ENCODE measurements at places on chromosomes 16 and 17.

DNA sequence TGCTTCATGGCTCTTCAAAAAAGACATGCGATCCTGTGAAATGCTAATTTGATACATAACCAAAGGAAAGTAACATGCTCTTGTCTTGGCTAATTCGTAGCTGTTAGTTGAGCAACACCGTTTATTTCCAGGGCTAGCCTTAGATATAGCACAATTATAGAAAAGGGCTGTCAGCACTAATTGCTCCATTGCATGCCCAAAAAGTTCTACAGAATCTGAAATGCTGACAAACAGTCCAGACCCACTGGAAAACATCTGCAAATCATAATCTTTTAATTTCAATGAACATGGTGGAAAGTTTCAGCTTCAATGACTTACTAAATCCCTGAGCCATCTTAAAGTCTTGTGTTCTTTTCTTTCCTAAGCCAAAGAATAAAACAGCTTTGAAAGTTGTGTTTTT, 42.9 kb upstream of the NUDT7 start:
- DNase-seq, result no peak

DNA sequence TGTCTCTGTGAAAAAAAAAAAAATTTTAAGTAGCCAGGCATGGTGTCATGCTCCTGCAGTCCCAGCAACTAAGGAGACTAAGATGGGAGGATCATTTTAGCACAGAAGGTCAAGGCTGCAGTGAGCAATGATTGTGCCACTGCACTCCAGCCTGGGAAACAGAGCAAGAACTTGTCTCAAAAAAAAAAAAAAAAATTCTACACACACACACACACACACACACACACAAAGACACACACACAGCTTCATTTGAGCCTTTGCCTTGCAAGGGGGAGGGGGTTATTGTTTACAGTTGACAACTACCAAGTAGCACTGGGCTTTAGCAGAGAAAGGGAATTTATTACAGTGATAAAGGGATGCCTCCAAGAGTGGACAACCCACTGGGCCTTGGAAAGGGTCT, 4.9 kb upstream of the POLR3E start:
- DNase-seq, result no peak

DNA sequence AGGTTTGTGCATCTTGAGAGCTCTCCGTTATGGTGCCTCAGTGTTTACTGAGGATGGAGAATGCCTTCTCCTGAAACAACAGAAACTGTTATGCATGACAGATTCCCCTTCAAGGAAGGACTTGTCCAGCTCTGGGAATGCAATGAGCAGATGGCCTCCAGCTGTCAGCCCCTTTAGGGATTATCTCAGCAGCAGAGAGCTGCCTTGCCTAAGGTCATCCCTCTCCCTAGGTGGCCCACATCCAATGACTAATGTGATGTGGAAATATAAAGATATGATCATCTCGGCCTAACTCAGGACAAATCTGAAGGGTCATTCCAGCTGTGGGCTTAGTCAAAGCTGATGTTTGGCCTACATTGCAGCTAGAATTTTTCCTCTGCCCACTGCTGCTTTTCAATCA, 214.3 kb upstream of the N4BP1 start:
- DNase-seq, result no peak

- DNase-seq, result no peak
Observed at GRCh38 chr16:85520853-85521521, 92.1 kb upstream of the GSE1 start.

DNA sequence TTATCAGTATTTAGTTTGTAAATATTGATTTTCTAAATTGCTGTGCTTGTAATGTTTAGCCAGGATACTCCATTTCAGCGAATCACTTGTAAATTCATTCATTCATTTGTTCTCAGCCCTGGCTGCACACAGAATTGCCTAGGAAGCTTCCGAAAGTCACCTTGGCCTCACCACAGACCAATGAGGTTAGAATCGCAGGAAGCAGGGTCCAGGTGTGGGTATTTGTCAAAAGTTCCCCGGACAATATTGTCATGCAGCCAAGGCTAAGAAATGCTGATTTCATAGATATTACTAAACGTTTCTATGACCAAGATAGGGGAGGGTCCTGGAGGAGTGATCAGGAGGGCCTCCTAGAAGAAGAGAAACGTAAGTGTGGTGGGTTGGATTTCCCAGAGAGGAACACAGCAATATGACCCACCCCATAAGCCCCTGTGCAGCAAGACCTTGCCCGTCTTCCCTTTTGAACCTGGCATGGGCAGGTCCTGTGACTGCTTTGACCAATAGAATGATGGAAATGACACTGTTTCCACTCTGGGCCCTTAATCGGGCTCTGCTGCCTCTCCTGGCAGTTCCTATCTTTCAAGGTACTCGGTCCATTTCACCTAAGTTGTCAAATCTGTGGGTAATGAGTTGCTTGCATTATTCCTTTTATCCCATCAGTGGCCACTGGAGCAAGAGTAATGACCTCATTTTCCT, 238.7 kb downstream of the FOXL1 start:
- DNase-seq, result no peak

DNA sequence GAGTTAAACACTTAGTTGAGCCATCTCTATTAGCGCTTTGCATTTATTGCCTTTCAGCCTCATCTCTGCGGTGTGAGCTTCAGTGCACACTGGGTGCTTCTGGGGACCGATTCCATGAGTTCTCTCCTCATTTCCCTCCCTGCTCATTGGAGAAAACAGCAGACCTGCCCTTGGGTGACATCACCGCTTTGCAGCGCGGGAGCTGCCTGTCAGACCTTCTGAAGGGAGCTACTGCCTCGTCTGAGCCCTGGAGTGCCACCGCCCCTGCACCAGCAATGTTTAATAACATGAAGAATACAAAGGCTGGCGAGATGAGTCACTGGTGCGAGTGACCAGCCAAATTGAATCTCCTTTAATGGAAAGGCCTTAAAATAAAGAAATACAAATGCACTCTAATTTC, 30.2 kb upstream of the CPPED1 start:
- no peak for DNase-seq

- no peak for DNase-seq
Observed at GRCh38 chr17:39563476-39563875, 44.2 kb downstream of the NEUROD2 start.

- DNase-seq, result no peak
Observed at GRCh38 chr16:21622545-21622944, 23.2 kb downstream of the METTL9 start.

- no peak for DNase-seq
Observed at GRCh38 chr17:56934280-56934679, 20.4 kb upstream of the TRIM25 start.

- DNase-seq, result no peak
Observed at GRCh38 chr16:88792668-88793250, 7.7 kb upstream of the PIEZO1 start.

DNA sequence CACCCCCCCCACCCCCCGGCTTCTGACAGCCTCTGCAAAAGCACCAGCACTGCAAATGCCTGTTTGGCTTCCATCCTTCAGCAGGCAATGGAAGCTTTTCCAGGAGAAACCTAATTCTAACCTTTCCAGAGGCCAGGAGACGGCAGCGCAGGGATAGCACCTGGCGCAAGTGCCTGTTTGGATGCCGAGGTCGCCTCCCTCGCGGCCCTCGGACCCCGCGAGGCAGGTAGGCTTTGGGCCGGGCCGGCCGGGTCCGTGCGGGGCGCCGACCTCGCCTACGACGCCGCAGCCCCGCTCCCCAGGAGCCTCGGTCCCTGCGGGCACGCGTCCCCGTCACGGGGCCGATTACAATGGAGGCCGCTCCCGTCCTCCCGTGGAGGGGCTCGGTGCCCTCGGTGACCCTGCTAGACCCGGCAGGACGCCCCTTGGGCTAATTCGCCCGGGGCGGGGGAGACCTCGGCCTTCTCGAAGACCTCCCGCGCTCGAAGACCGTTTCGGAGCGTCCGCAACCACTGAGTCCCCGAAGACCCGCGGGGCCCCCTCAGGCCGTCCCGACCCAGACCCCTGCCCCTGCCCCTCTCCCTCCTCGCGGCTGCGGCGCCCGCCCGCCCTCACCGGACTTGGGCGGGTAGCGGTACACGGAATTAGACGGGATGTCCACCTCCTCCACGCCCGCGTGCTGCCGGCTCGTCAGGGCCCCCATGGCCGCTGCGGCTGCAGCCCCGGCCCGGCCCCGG, 587 bp downstream of the RNF157 start:
- peak; percentile 64 for DNase-seq

DNA sequence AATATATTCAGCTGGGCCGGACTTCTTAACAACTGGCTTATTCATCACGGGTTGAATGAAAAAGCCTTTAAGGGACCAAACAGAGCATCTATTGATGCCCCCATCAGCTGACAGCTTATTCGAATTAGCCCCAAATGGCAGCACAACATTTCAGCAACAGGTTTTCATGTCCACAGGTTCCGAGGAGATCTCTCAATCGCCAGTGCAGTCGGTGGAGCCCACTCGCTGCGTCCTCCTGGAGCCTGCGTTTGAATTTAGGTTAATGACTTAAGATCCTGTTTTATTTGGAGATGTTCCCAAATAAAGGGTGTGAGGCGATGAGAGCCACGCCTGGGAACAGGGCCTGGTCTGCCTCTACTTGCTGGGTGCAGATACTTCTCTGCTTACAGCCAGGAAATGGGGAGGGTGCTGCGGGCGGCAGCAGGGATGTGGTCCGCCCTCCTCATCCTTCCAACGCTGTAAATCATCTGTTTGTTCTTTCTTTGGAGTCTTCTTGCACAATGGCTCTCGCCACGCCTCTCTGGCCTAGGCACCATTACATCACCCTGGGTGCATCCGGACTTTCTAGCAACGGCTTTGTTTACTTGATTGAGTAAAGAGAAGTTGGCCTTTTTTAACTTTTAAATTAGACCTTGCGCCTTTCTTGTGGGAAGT, 22.6 kb downstream of the NDE1 start:
- DNase-seq, result peak; percentile 86

DNA sequence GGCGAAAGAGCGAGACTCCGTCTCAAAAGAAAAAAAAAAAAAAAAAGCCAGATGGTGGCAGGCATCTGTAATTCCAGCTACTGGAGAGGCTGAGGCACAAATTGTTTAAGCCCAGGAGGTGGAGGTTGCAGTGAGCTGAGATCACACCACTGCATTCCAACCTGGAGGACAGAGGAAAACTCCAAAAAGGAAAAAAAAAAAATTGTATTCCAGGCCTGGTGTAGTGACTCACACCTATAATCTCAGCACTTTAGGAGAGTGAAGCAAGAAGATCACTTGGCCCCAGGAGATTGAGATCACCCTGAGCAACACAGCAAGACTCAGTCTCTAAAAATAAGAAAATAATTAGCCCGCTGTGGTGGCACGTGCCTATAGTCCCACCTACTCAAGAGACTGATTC, 20.1 kb downstream of the HBQ1 start:
- no peak for DNase-seq

DNA sequence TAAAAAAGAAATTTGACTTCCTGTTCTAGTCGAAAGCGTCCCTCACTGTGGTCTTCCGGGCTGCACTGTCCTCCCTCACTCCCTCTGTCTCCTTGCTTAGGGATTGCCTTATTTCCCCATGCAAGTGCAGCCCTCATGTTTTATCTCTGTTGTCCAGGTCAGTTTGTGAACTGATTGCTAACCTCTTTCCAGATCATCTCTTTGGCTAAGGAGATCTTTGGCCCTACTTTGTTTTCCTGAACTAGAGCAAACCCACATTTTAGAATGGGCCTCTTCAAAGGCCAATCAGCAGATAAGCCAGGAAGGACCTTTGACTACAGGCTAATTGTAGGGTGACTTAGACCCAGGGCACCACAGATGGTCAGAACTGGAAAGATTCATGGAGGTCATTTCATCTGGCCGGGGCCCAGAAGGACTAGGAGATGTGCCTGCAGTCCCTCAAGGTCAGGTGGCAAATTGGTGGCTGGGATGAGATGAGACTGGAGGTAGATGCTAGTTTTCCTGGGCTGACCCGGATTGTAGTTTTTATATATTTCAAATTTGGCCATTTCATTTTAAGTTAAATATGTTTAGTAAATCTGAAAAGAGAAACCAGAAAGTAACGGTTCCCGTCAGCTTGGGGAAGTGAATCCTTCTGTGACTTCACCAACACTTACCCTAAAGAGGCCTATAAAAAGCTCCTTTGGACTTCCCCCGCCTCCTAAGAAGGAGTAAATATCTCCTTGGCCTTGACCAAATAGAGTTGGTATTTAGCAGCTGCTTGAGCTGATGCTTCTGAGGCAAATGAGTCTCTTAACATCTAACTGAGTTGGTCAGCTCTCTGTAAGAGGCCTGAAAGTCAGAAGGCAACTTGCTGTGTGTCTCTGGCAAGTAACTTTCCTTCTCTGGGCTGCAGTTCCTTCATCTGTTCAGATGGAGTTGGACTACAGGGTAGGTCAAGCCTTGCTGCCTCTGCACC, 6.2 kb upstream of the SLC25A19 start:
- DNase-seq, result no peak

DNA sequence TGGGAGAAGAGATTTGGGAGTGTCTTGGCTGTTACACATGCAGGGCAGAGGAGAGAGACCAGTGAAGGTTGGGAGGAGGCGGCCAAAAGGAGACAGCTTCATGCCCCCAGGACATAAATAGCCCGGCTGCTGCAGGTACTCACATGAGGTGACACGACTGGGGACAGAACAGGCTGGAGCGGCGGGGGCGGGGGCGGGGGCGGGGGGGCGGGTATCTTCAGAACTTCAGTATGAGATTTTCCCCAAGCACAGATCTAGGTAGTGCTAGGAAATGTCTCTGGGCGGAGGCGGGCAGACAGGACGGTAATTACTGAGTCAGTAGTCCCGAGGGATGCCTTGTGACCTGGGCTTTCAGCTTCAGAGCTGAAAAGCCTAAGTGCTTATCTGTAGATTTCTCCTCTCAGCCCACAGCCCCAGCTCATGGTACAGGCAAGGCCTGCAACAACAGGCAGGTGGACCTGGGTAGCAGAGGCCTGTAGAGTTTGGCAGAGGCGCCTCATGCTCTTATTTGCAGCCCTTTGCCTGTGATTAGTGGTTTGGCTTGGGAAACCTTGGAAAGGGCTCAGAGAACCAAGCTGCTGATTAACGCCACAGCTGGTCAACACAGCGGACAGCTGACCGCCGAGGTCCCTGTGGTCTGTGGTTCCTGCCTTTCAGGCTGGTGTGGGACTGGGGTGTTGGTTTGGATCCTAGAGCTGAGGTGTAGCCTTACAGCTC, 24.5 kb downstream of the UNK start:
- no peak for DNase-seq

GRCh38 chr16:24745791-24746190, 16.3 kb downstream of the TNRC6A start:
- no peak for DNase-seq
